ENCODE measurements at places on chromosomes 4 and X.

- DNase-seq, result no peak
These were observed 141.8 kb downstream of the CBR4 start for GRCh38 chr4:168868044-168868781.

DNA sequence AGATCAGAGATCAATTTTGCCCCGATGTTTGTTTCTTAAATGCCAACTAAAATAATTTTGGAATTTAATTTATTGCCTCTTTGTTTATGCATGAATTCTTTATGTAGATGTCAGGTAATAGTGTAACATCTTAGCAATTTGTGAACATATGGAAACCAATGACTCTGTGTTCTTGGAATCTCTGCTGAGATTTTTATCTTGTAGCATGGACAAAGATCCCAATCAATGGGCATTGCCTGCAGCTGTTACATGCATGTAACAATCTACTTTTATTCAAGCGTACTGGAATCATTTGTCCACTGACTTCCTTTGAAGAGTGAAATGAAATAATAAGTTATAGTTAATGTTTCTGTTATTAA lies 61.6 kb upstream of the ARSJ start:
- DNase-seq, result no peak

GRCh38 chrX:119145241-119145653 lies 17.6 kb upstream of the KIAA1210 start:
- peak; percentile 34 for DNase-seq

DNA sequence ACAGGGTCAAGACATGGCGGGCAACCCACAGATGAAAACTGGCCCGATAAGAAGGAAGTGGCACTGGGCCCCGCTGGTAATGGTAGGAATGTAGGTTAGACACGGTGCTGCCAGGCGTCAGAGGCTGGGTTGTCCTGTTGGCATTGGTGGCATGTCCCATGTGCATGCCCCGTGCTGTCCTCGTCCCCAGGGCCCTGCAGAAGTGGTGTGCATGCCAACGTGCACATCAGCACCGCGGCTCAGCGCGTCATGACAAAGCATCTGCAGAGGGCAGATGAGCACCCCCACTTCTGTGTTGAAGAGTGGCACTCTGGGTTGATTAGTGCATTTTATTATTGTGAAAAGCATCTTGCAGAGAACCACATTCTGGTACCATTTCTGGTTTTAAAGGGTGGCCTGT lies 35.6 kb downstream of the NELFA start:
- DNase-seq, result no peak

DNA sequence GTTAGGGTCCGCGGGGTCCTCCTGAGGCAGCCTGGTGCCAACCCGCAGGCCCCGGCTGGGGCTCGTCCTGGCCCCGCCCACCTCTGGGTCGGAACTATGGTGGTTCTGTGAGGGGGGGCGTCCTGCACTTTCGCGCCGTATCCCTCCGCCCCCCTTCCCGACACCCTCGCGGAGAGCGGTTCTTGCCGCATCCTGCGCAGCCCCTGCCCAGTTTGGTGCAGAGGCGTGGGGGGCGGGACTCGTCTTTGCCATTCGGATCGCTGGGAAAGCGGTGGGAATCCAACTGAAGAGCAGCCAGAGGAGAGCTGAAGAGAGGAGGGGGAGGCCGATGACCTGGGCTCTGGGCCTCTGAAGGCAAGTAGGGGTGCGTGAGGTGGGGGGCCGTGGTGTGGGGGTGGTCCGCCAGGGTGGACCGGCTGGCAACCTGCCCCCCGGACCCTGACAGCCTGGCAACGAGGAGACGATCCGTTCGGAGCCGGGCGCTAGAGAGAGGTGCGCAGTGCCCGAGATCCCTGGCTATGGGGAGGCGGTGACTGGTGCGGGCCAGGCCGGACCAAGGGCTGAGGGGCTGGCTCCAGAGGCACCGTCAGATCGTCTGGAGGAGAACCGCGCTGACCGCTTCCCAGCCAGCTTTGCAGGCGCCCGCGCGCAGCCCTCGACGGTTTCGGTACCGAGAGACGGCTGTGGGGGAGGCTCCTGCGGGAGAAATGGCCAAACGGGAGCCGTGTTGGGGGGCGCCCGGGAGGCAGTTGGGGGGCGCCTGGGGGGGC lies at the start of gene GPRASP1:
GPRASP1 (plus strand) TSS at position 242 of the 770 bp plus-strand sequence. CDS start 2,431 bp downstream, outside the sequence.
- DNase-seq, result no peak

GRCh38 chr4:153205757-153206156 lies 1.5 kb downstream of the TRIM2 start:
- no peak for DNase-seq

- DNase-seq, result no peak
These were observed 32.1 kb downstream of the HUWE1 start for GRCh38 chrX:53654376-53654775.

DNA sequence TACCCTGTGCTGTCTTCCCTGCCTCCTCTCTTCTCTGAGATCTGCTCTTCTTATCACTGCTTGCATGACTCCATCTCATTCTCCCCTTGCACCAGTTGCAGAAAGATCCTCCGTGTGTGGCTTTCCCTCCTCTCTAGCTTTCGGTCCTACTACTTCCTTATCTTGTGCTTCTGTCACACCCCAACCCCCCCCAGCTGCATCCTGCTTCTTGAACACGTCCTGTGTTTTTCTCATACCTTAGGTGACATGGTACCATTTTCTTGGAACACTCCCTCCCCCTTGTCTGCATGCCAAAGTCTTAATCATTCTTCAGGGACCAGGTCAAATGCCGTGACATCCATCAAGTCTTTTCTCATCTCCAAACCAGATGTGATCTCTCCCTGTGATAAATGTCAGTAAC lies 46.4 kb downstream of the FHL1 start:
- no peak for DNase-seq

Data from RKO (cell line).